ENCODE measurements at places on chromosomes 5 and 9.

- no peak for DNase-seq
Observed at GRCh38 chr9:17739022-17739421, 160.2 kb downstream of the SH3GL2 start.

DNA sequence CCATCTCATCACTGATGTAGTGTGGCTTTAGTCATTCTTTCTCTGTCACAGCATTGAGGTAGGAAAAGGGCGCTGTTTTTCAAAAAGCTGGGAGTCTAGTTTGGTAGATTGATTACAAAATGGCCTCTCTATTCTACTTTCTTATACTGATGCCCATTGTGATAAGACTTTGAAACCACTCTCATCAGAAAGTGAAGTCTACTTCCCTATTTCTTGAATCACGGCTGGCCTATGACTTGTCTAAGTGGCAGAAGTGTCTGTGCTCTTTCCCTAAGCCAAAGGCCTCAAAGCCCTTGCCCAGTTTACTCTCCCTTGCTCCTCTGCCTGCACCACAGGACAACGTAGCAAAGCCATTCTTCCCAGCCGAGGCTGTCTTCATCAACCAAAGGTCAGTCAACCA is 83.0 kb upstream of the IL33 start:
- no peak for DNase-seq

GRCh38 chr5:36041537-36041845 is 25.2 kb downstream of the UGT3A2 start:
- DNase-seq = no peak

DNA sequence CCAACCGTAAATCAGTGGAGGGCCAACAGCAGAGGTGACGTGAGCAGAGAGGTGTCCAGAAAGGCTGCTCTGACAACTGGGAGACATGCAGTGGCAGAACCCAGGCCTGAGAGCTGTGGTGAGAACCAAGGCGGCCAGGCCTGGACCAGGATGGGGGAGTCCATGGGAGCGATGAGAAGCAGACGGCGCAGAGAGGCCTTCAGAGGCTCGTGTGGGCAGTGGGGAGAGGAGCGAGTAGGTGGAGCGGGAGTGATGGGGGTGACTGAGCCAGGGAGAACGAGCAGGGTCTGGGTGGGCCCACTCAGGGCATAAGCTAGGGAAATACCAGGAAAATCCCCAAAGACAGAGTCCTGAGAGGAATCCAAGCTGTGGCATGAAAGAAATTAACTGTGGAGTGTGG is 7.9 kb upstream of the IL3 start:
- DNase-seq = no peak

DNA sequence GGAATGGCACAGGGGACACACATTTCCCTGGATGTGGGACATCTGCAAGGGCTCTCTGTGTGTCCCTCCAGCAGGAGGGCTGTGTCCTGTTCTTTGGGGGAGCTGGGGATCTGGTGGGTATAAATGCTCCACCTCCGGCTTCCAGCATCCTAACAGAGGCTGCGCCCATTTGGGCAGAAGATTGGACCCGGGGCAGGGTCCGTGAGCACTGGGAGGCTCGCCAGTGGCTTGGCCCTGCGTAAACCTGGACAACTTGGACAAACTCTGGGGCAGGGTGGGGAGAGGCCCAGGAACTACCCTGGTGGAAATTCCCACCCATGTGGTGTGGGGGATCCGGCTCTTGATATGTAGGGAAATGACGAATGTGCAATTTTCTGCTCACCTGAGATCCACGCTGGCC is 80.9 kb downstream of the GADD45G start:
- DNase-seq = no peak

DNA sequence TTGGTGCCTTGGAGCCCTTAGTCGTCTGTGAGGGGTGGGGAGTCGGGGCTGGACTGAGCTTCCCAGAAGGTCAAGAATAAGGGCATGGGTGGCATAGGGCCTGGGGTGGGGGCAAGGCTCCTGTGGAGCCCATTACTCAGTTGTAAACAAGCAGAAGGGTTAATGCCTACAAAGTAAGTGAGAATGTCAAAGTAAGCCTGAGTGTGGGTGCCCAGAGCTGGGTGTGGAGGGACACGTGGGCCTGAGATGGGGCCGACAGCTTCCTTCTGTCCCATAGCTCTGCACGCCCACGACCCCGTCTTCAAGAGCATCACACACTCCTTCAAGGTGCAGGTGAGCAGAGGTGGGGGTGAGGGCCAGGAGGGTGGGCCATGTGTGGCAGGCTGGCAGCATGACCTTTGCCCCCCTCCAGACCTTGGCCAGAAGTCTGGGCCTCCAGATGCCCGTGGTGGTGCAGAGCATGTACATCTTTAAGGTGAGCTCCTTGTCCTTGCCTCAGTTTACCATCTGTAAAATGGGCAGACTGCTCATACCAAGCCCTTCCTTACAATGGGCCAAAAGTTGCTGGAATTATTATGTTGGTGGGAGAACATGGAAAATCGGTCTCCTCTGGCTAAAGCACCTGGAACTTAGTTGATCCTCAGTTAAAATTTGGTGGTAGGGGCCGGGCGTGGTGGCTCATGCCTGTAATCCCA is 11.1 kb downstream of the DOLK start:
- DNase-seq = no peak

DNA sequence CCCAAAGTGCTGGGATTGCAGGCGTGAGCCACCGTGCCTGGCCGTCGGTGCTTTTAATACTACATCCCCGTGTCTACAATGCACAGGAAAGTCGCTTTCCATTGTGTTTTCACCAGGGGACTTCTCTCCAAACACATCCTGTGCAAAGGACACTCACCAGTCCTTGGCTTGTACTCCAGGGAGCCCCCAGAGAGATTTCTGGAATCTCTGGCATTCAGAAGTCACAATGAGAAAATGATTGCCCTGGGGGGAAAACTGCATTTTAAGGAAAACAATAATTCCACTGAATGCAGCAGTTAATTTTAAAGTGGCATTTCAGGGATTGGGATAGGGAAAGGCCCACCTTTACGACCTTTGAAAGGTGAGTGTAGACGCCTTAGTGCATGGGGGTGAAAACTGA is 112.0 kb downstream of the ADAMTS16 start:
- no peak for DNase-seq

- no peak for DNase-seq
Observed at GRCh38 chr5:177528631-177529030, 11.9 kb upstream of the DDX41 start.

GRCh38 chr5:124979251-124979650 is 232.8 kb upstream of the ZNF608 start:
- no peak for DNase-seq

GRCh38 chr9:100099722-100100042 is 639 bp downstream of the INVS start:
- DNase-seq = no peak

- DNase-seq = no peak
Observed at GRCh38 chr9:72134801-72135200, 14.4 kb upstream of the GDA start.

DNA sequence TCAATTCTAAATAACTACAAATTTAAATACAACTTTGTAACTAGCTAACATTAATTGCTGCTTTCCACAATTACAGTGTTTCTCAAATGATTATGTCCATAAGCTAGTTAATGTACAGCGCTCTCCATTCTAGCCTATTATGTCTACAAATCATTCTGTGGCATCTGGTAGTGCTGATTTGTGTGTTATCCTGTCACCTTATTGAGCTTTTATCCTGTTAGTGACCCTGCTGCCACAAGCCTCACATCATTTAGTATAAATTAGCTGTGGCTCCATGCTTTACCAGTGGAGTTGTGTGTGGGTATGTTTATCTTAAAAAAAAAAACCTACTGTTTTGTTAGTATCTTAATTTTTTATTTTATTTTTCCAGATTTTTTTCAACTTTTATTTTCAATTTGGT is 112.6 kb upstream of the PJA2 start:
- no peak for DNase-seq

DNA sequence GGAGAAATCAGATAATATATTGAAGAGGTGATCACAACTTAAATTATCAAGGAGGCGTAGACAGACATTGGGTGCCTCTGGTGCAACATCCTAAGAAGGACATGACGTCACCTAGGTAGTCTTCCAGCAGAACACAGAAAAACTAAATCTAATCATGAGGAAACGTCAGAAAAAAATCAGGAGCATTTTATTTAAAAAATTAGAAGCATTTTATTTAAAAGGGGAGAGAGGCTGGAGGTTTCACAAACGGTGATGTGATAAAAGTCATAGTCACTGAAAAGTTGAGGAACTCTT is 254.6 kb downstream of the TMEM167A start:
- no peak for DNase-seq

DNA sequence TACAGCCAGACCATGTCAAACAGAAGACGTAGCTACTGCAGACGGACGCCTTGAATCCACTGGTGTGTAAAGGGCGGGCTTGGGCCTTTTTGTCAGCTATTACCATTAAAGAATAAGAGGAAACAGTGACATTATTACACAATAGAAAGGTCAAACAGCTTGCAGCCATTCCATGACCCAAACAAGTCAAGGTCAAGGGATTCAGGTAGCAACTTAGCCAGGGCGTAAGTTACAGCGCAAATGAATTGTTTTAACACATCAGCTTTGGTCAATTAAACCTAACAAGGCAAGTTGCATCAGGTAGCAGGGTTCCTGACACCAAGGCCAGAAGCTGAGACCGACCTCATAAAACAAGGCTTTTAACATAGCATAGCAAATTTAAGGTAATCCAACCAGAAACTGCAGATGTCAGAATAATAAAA is 15.3 kb downstream of the NFIB start:
- no peak for DNase-seq

DNA sequence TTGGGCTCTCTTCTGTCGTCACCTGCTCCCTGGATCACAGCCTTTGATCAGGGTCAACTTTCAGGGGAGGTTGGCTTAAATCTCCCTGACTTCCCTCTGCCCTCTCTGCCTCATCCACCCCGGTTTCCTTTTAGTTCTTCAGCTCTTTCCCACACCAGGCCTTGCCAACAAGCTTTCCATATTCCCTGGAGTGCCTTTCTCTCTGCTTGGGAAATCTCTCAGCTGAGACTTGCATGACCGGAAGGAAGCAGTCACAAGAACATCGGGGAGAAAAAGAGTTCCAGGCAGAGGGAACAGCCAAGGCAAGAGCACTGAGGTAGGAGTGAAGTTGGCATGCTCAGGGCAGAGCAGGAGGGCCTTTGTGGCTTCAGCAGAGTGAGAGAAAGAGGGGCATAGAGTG is 88.4 kb upstream of the HSPA9 start:
- no peak for DNase-seq

DNA sequence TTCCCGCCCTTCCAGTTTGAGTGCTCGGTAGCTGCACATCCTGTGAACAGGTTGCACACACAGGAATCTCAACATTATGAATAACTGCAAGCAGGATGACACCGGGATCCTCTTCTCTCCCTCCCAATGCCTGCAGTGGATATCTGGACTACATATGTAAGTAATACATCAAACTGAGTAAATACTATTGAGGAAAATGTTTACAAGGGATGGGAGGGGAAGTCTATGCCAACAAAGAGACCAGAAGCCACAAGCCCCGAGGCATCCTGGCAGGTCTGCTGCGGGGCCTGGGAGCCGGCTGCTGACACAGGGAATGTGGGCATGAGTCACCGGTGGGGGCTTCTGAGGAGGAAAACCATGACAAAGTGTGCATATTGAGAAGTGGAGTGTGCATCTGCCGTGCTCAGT is 8.6 kb upstream of the ANKRD33B start:
- no peak for DNase-seq

- DNase-seq = no peak
Observed at GRCh38 chr9:135662758-135663450, at the start of gene LCN9. Gene LCN9 (plus strand): TSS chr9:135663309. CDS start chr9:135663322, 13 bp downstream.

- no peak for DNase-seq
Observed at GRCh38 chr9:127535834-127536233, 76.2 kb upstream of the STXBP1 start.

- DNase-seq = no peak
Observed at GRCh38 chr9:98657897-98658296, 50.8 kb downstream of the GABBR2 start.

GRCh38 chr9:96040591-96041461 is 165.3 kb downstream of the ERCC6L2 start:
- DNase-seq = no peak

DNA sequence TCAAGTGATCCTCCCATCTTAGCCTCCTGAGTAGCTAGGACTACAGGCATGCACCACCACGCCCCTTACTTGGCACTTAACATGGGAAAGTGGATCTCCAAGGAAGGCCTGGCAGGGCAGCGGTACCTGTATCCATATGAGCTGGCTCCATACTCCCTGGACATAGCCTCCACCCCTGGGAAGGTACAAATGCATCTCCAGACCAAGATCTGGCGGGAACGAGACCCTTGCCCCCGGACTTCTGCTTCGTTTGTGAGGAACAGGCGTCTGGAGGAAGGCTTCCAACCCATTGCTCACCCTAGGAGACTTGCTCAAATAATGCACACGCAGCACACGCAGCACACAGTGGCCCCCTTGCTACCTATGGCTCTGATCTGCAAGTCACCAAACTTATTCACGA is 55.2 kb downstream of the CRB2 start:
- no peak for DNase-seq

GRCh38 chr5:132782101-132782500 is 5.1 kb upstream of the SEPTIN8 start:
- DNase-seq = no peak

DNA sequence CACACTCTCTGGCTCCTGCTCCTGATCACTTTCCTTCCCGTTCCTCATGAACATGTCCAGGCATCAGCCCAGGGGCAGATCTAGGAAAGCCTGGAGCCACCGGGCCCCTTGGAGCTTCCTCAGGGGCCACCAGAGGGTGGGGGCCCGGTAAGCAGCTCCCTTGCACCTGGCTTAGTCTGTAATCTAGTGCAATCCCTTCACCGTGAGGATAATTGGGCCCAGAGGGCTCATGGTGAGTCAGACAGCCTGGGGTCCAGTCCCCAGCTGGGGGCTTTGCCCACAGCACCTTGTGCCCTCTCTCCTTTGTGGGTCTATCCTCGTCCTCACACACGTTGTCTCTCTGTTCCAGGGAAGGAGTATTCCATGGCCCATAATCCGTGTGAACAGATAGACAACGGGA is 10.4 kb upstream of the ALDH1B1 start:
- DNase-seq = no peak

GRCh38 chr5:138605254-138605972 is 30.2 kb upstream of the HSPA9 start:
- DNase-seq = no peak

- DNase-seq = no peak
Observed at GRCh38 chr5:67245259-67245846, 48.8 kb upstream of the CD180 start.

DNA sequence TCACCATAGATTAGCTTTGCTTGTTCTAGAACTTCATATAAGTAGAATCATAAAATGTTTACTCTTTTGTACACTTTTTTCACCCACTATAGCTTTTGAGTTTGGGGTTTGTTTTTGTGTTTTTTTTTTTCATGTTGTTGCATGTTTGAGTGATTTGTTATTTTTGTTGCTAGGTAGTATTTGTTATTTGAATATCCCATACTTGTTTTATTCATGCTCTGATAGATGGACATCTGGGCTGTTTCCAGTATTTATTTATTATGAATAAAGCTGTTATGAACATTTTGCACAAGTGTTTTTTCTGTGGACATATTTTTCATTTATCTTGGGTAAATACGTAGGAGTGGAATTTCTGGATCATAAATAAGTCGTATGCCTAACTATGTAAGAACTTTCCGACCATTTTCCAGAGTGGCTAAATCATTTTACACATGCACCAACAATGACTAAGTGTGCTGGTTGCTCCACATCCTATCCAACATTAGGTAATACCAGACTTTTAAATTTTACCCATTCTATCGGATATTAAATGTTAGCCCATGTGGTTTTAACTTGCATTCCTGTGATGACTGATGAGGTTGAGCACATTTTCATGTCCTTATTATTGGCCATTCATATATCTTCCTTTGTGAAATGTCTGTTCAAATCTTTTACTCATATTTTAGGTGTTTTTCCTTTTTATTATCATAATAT is 69.1 kb upstream of the NR4A3 start:
- DNase-seq = no peak

Measured in activated CD4-positive, alpha-beta T cell treated with anti-CD3 and anti-CD28 coated beads, Interleukin-2, amount 50 U/mL, for 16 hours (primary cell).